GM03348 (cell line): ENCODE measurements at places on chromosomes 6 and 20.

DNA sequence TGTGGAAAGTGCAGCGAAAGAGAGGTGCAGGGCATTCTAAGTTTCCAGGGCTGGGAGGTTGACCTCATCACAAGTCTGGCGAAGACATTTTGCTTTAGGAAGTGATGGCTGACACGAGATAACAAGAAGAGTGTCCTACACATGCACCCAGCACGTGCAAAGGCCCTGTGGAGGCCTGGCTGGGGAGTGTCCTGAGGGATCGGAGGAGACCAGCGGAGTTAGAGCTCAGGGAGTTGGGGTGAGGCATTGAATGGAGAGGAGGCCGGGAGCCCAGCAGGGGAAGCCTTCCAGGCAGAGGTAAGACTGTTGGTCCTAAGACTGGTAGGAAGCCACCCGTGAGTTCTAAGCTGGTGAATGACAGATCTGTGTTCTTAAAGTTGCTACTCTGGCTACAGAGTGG is 58.4 kb downstream of the PPP1R14C start:
- DNase-seq = no peak

GRCh38 chr6:22473991-22474682 is 95.2 kb upstream of the HDGFL1 start:
- no peak for DNase-seq

DNA sequence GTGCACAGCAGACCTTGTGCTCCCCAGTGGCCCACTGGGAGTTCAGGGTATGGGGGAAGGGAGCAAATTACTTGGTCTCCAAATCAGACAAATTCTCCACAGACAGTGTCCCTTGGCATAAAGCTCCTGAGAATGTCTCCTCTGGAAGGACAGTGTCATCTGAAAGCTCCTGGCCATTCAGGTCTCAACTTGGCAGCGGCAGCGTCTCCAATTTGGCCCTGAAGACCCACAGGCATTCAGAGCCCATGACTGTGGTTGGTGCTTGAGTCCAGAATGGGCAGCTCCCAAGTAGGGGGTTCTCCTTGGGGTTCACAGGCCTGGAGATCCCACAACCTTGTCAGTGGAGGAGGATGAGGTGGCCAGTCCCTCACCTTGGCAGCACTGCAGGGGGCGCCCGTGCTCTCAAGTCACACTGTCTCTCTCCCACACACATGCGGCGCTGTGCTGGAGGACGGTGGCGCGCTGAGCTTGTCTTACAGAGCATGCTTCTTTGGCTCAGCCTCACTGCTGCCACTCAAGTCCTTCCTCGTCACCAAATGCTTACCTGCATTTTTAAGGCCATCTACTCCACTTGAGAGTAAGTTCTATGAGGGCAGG is 20.7 kb downstream of the DYNLRB1 start:
- no peak for DNase-seq

- DNase-seq = no peak
These were observed 13.8 kb upstream of the ZBP1 start for GRCh38 chr20:57633945-57634491.

- DNase-seq = peak; percentile 78
These were observed 277.7 kb upstream of the ECI2 start for GRCh38 chr6:4413073-4413472.

DNA sequence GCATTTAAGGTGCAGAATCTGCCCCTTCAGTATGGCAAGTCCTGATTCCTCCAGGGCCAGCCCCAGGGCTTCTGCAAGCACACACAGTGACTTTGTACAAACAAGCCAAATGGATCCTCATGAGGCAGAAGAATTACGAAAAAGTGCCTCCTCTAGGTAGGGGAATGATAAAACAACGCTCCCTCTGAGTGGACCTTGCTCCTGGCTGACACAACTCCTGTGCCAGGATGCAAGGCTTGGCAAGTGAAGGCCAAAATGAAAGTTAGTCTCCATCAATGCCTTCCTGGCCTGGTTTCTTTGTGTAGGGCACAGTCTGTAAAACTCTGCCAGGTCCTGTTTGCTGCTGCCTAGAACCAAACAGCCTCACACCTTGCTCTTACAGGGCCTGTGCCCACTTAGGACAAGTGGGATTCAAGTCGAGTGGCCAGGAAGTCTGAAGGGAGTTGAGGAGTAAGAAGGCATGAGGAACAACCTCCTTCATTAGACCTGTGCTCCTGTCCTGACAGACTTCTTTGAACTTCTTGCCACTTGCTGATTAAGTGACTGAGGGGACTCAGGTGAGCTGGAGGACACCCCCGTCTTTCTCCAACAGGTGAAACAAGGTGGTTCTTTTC is 417.1 kb downstream of the CDC5L start:
- no peak for DNase-seq
